Astrocyte of the spinal cord (primary cell): ENCODE measurements at places on chromosomes 2 and 18.

DNA sequence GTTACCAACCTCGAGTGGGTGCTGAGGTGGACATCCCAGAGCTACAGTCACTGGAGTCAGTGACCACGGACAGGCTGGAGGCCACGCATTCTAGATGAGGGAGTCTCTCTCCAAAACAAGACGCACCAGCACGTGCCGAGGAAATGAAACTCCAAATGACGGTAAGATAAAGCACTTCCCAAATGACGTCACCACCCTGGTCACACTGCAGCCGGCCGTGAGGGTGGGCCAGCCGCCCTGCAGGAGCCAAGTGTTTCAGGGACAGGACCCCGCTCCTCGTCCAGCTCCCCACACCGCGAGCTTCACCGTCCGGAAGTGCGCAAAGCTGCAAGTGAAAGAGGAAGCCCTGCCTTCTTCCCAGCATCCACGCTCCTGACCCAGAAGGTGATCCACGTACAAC, 99.4 kb downstream of the ZNF516 start:
- DNase-seq = no peak

DNA sequence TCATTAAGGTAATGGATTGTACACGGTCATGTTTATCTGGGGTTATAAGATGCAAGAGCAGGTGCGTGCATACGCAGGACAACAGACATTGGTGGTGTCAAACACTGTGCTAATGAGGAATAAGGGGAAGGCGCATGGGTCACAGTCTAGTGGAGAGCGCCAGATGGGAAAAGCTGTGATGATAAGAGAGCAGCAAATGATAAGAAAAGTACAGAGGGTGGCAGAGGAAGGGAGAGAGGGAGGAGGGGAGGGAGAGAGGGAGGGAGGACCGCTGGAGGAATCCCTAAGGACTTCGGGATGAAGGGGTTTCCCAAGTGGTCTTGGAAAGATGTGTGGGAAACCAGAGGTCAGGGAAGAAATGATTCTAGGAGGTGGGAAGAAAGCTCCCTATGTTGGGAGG, 2.9 kb downstream of the TNFRSF11A start:
- no peak for DNase-seq

DNA sequence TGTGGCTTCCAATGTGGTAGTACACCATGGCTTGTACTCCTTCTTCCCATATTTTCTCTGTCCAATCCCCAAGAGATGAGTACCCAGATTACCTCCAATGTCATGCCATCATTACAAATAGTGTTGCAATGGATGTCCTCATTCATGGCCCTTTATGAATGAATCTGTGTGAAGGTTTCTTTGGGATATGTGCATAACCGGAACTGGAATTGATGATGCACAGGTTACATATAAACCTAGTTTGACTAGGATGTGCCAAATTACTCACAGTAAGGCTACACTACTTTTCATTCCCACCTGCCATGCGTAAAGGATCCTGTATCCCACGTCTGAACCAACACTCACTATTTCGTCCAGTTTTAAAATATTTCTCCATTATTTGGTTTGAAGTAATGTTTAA, 173.9 kb upstream of the CXCR4 start:
- DNase-seq = no peak

GRCh38 chr2:179097131-179097530, 47.2 kb upstream of the CCDC141 start:
- no peak for DNase-seq

- no peak for DNase-seq
Observed at GRCh38 chr2:2758793-2759367, 427.8 kb upstream of the MYT1L start.

- no peak for DNase-seq
Observed at GRCh38 chr2:98872526-98872925, 63.5 kb downstream of the CRACDL start.
